ENCODE measurements at places on chromosomes 4 and X. TPM values are rescaled to one million over a fixed set of nuclear protein-coding genes. Genes with fewer than 3 reads are reported as not detected.

- H3K27ac ChIP-seq: no peak overlapping the region
- H3K4me1 ChIP-seq: no peaks in the 10 kb centered on the region
- no peak overlapping the region for H3K4me3 ChIP-seq
- no peaks in the 10 kb centered on the region for H3K27me3 ChIP-seq
Measured at GRCh38 chrX:101677028-101677427, 17.4 kb upstream of the ARMCX2 start.

- H3K27me3 ChIP-seq: no peaks in the 10 kb centered on the region
- no peak for DNase-seq
- no peaks in the 10 kb centered on the region for H3K36me3 ChIP-seq
- no peaks in the 10 kb centered on the region for H3K4me1 ChIP-seq
- no peak overlapping the region for H3K4me3 ChIP-seq
- H3K27ac ChIP-seq: no peak overlapping the region
Measured at GRCh38 chr4:12884846-12885796, 599.0 kb downstream of the RAB28 start.

DNA sequence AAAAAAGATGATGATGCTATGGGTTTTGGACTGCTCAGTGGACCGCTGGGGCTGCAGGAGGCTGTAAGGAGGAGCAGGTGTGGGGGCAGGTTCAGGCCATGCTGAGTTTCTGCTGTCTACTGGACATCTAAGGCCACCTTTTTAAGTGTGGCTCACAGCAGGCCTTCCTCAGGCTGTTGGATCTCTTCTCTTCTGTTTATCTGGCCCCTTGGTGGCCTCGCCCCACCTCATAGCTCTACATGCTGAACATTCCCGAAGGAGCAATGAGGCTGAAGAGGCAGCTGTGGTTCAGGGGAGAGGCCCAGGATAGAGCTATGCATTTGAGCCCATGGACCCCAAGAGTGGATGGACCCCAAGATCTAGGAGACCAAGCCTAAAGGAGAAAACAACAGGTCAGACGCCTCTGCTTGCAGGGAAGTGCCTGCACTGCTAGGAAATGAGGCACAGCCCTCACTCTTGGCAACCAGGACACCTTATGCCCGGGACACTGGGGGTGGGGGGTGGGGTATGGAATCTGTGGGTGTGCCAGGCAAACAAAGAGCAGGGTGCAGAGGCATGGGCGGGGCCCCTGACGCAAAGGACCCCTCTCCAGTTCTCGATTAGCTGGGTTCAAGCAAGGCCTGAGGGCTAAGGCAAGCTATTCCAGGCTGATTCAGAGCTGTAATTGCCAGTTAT, 168.9 kb downstream of the BCOR start:
- H3K36me3 ChIP-seq: no peaks in the 10 kb centered on the region
- H3K4me1 ChIP-seq: peaks cover 5% of the 10 kb centered on the region
- H3K27me3 ChIP-seq: no peaks in the 10 kb centered on the region

- H3K27ac ChIP-seq: no peak overlapping the region
- no peak overlapping the region for H3K4me3 ChIP-seq
- no peaks in the 10 kb centered on the region for H3K36me3 ChIP-seq
- no peaks in the 10 kb centered on the region for H3K4me1 ChIP-seq
Measured at GRCh38 chrX:45035071-45035470, 162.1 kb downstream of the KDM6A start.

GRCh38 chr4:167555338-167556022, 321.2 kb upstream of the SPOCK3 start:
- no peaks in the 10 kb centered on the region for H3K27me3 ChIP-seq
- no peak overlapping the region for H3K27ac ChIP-seq
- H3K4me3 ChIP-seq: no peak overlapping the region
- H3K36me3 ChIP-seq: no peaks in the 10 kb centered on the region

DNA sequence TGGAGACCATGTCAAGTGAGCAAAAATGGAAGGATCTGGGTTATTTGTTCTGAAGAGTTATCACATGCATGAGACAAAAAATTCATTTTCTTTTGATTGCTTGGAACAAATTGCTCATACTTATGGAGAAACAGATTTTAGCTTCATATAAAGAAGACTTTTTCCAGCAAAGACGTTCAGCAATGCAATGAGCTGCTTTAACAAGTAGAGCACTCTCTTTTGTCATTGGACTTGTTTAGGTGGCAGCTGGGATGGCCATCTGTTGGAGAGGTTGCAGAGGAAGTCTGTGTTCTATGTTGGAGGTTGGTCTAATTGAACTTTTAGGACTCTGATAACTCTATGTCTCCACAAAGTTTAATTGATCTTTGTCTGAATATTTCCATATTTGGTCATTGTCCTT, 19.9 kb upstream of the CEP135 start:
- H3K4me3 ChIP-seq: no peak overlapping the region
- H3K27me3 ChIP-seq: no peaks in the 10 kb centered on the region
- H3K36me3 ChIP-seq: no peaks in the 10 kb centered on the region
- H3K27ac ChIP-seq: no peak overlapping the region

The ZNF732 gene
- not detected for total RNA-seq

The LDB2 gene
- 113 TPM for total RNA-seq

The STOX2 gene
- 12.8 TPM for total RNA-seq

Data from lower lobe of right lung (tissue), 2 donors.